ENCODE measurements at places on chromosomes 3 and 15.

DNA sequence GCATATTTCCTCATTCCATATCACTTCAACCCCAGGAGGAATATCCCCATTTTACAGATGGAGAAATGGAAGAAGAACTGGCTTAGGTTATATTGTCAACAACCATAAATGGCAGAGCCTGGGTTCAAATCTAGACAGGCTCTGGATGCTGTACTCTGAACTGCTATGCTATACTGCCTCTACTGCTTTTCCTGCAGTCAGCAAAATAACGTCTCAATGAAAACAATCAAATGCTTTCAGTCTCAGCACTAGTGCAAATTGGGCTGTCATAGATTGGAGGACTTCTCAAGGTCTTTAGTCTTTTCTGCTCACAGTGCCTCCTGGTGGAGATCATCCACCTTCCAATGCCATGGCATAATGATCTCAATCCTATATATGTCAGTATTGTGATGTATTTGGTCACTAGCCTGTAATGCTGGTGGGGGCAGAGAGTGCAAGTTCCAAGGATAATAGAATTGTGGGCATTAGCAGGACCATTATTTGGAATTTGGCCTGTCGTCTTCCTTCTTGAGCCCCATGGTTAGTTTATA, 285.0 kb downstream of the CLSTN2 start:
- DNase-seq, result no peak

DNA sequence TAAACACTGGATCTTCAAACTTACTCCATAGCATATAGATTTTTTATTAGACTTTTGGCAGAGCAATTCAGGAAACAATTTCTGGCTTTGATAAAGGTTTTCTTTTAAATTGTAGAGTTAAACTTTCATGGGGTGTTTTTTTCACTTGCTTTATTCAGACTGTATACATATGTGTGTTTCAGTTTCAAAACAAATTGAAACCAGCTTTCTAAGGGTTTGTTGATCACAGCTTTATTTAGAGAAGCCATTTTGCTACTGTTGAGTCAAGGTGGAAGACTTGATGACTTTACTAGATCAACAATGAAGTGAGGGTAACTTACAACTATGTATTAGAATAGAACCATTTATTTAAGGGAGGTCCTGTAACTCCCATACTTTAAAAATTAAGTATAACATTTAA, 6.2 kb downstream of the UBE2E1 start:
- DNase-seq, result no peak

DNA sequence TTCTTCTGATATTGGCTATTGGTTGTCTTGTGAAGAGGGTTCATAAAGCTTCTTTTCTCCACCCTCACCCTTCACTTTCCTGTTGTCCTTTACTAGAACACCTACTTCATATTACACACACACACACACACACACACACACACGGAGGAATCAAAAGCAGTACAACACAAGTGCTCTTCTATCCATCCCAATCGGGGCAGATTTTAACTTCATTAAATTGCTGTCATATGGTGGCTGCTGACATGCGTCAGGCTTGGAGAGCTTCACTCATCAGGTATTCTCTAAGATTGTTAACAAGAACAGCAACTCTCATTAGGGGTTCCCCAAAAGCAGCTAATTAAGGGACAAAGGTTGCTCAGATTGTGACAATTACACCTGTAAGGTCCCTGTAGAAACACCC, 239.1 kb upstream of the MEIS2 start:
- DNase-seq, result no peak

GRCh38 chr3:36648241-36649034, 115.9 kb downstream of the DCLK3 start:
- DNase-seq, result no peak

DNA sequence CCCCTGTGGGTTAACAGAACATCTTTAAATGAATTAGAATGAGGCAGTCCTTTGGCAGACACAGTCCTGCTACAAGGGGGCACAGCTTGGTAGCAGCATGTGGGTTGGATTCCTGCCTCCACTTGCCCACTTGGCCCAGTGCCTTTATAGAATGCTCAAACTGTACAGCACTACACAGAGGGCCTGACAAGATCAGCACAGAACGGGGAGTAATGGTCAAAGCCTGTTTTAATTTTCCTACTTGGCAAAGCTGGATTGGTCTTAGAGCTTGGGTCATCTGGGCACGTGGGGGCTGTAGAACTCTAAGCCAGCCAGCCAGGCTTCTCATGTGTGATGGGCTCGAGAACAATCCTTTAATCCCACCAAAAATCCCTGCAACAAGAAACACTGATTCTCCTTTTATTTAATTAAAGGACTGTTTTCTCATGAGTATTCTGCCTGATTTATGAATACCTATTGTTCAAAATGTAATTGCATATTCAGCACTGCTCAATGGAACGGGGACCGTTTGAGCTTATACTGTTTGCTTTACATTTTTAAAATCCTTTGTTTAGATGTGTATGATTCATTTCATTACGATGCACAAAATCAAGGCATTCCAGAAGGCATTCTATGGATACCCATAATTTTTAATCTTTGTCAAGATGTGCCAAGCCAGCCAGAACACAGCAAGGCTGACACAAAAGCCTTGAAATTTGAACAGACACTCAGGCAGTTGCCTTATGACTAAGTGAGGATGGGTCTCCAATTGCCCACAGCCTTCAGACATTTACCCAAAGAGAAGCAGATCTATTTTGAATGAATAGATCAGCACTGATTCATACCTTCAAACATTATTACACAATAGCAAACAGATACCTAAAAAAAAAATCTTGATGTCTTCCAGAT, 249.3 kb upstream of the TGFBR2 start:
- DNase-seq, result no peak

DNA sequence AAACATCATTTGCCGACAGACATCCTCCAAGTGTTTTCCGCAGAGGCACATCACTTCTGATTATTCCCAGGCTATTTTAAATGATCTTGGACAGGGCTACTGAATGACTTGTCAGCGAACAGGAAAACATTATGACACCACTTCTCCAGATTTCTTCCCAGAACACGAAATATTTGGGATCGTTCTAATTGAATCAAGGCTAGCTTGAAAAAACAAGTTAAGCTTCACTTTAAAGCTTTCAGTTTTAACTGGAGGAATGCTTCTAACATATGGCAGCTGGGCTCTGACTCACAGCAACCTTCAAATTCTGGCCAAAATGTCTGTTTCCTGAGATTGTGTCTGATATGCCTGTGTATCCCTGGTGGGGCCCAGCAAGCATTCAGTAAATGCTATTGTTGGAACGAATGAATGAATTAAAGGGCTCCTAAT, 127.0 kb upstream of the ICE2 start:
- DNase-seq, result no peak

DNA sequence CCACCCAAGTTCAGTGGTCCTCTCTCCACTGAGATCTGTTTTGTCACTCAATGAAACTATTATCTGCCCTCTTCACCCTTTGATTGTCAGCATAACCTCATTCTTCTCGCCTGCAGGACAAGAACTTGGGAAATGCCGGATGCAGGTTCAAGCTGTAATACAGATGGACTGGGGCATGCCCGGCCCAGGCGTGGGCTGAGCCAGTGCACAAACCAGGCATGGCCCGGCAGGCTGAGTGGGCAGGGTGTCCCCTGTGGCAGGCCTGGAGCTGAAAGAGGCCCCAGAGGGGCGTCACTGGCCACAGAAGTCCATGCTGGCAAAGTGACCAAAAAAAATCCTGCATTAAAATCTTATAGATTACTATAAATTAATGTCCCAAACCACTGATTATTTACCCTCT, 638.9 kb upstream of the EPHA6 start:
- no peak for DNase-seq

- no peak for DNase-seq
Observed at GRCh38 chr3:71103430-71103921, 480.1 kb downstream of the FOXP1 start.

DNA sequence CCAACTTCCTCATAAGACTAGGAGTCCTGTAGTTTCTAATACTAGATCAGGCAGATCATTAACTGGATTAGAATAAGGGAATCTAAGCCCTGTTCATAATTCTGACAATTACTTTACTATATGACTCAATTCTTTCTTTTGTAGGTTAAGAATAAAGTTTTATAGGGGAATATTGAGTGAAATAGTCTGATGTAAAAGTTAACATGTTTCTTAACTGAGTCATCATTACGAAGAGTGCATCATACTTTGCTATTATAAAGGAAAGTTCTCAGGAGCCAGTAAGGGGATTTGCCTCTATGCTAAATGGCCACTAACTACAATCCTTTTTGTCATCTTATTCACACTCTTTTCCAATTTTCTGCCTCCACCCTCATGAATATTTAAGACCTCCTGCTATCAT, 63.1 kb downstream of the POLQ start:
- no peak for DNase-seq

DNA sequence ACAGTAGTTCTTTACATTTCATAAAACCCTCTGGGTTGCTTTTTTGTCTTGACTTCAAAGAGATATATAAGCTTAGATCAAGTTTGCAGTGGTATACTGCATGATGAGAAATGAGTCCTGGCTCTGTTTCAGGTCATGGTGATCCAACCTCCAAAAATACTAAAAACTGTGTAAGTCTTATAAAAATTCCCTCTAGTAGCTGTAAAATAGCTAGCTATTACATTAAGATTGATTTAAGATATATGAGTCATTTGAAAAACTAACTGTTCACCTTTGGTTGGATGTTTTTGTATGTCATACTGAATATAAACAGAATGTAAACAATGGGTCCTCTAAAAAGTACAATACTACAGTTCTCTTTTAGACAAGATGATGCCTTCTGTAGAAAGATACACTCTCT, 879.2 kb downstream of the ROBO1 start:
- no peak for DNase-seq

- DNase-seq, result no peak
Observed at GRCh38 chr3:72044231-72044855, 259.4 kb upstream of the PROK2 start.

GRCh38 chr3:175940243-175940642, 1081.1 kb downstream of the NAALADL2 start:
- no peak for DNase-seq

- DNase-seq, result no peak
Observed at GRCh38 chr3:116064646-116065045, 380.6 kb downstream of the LSAMP start.

DNA sequence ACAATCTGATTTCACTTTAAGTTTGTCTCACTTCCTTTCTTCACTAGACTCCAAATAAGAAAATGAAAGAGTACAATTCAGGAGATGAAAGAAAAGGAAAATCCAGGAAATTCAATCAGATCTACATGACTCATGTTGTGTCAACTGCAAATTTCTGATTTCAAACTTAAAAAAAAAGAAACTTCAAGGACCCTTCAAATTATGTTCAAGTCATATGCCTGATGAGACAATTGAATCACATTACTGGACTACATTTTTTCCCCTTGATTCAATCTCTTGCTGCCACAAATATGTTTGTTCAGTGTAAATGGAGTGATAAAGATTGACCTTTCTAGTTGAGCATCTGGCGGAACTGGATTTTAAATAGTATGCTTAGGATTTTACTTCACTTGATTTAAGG, 37.4 kb downstream of the FRMD5 start:
- DNase-seq, result no peak

DNA sequence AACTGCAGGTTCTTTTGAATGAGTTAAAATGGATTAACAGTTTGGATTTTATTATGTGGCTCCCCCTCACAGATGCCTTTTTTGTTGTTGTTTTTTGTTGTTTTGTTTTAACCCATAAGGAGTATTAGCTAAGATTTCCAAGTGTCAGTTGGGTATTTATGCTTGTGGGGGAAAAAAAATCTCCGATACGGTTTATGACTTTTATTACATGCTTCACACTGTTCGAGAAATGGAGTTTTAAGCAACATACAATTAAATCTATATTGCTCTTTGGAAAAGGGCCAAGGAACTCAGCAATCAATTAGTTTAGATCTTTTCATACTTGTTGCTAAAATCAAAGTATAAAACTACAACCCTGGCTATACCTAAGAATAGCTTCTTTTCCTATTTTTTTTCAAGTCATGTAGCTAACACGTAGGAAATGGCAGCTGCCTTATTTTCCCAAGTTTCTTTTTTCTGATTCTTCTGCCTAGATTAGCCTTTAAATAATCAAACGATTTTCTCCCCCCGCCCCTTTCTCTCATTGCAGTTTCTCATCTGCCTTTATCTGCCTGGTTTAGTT, 16.0 kb downstream of the NR2F2 start:
- no peak for DNase-seq

GRCh38 chr3:138461896-138462295, 27.5 kb downstream of the ESYT3 start:
- no peak for DNase-seq

DNA sequence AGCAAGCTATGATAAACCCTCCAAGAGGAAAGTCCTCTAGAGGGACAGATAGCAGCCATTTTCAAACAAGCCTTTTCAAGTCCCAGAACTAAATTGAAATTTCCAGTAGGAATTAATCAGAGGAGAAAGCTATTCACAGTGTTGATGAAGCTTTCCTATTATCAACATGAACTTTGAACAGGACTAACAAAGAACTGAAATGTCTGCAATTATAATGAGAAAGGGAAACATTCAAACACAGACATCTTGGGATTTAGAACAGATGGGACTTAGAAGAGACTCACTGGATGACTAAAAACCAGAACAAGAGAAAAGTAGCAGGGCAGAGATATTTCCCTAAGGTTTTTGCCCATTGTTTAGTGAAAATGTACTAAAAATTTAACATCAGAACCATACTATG, 622.1 kb upstream of the UBE2E2 start:
- no peak for DNase-seq

- no peak for DNase-seq
Observed at GRCh38 chr3:128278761-128279600, 125.7 kb downstream of the EEFSEC start.

DNA sequence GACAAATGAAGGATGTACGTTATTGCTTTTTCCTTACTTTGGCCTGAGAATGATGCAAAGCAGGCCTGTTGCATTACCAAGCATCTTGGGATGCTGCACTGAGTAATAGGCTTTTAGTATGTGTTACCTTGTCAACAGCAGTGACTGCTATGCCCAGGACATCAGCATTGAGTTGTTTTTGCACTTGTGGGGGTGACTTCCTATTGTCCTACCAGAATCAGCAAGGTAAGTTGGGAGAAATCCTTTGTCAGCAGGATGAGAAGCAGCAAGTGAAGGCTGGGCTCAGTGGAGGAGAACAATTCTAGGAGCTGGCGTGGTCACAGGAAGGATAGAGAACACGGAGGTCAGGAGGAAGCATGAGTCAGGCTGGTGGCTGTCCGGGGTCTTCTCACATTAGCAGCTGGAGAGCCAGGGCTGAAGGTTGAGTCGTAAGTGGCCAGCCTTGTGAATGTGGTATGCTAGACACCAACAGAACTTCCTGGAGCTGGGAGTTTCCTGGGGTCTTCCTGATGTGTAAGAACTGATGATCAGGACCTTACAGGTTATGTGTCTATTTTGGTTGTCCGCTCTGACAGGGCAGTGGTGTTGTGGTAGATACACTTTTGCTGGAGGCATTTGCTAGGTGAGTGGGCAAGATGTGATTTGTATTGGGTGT, 142.7 kb downstream of the FNDC3B start:
- DNase-seq, result no peak
